ENCODE measurements at places on chromosomes 3 and 15.

DNA sequence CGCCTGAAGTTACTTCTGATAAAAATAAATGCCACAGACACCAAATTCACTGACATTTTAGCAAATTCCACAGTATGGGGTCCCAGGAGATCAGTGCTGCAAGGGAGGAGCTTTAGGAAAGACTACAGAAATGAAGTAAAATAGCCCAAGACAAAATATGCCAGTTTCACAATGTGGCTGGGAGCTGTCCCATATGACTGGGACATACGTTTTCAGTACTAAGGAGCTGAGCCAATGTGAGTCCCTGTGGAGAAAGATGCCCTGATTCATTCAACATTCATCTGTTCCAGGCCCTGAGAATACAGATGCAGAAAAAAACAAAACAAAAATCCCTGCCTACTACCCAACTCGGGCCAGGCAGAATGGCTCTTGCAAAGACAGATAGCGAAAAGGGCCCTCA is 63.4 kb upstream of the FAM174B start:
- peaks cover 4% of the 10 kb centered on the region for H3K27me3 ChIP-seq
- DNase-seq, result no peak
- H3K27ac ChIP-seq, result no peak overlapping the region
- no peak overlapping the region for H3K4me3 ChIP-seq
- H3K36me3 ChIP-seq, result no peaks in the 10 kb centered on the region

DNA sequence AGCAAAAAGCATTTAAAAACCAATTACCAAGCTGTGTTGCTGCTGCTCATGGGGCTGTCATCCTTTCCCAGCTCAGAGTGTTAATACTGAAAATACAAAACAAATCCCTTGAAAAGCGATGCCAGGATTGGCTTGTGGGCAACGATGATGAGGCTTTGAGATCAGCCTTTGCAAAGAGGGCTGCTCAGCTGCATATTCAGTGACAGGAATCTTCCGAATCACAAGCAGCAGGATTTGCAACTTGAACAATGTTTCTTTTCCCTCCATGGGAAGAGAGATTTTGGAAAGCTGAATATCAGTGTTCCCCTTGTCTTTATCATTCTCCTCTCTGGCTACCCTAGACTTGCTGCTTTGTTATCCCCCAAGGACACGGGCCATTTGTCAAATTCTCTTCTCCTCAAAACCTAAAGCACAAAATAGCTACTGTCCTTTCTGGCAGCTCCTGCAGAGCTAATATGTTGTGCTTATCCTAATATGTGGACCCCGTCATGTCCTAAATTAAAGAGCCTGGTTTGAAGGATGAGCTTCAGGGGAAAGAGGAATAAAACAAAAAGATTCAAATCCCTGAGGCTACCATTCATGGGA is 375.8 kb downstream of the GAP43 start:
- no peak overlapping the region for H3K4me3 ChIP-seq
- no peaks in the 10 kb centered on the region for H3K4me1 ChIP-seq
- no peak overlapping the region for H3K27ac ChIP-seq
- DNase-seq, result no peak
- no peaks in the 10 kb centered on the region for H3K27me3 ChIP-seq

- DNase-seq, result no peak
- H3K27me3 ChIP-seq, result no peaks in the 10 kb centered on the region
- H3K4me1 ChIP-seq, result peaks cover 32% of the 10 kb centered on the region
Measured at GRCh38 chr15:64854041-64854440, 12.3 kb downstream of the PLEKHO2 start.

DNA sequence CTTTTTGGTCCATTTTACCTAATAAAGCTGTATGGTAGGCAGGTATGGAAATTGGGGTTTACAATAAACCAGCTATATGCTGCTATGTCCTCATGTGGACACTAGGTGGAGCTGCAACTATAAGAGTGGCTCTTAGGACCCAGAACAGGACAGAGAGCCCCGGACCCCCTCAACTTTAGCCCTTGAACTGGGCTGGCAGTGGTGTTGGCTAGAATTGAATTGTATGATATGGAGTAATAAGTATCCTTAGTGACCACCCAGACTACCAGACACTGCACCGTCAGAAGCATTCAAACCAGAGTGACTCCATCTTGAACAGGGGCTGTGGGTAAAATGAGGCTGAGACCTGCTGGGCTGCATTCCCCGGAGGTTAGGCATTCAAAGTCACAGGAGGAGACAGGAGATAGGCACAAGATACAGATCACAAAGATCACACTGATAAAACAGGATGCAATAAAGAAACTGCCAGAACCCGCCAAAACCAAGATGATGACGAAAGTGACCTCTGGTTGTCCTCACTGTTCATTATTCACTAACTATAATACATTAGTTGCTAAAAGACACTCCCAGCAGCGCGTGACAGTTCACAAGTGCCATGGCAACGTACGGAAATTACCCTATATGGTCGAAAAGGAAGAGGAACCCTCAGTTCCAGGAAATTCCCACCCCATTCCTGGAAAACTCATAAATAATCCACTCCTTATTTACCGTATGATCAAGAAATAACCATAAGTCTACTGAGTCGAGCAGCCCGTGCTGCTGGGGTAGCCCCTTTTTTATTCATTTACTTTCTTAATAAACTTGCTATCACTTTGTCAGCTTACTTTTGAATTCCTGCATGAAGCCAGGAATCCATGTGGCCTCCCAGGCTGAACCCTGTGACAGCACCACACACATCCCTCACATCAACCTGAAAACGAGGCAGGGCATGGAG is 68.7 kb upstream of the BLM start:
- H3K36me3 ChIP-seq, result no peaks in the 10 kb centered on the region
- peak overlapping the region; percentile 51 for H3K27ac ChIP-seq
- H3K27me3 ChIP-seq, result no peaks in the 10 kb centered on the region
- peaks cover 27% of the 10 kb centered on the region for H3K4me1 ChIP-seq

DNA sequence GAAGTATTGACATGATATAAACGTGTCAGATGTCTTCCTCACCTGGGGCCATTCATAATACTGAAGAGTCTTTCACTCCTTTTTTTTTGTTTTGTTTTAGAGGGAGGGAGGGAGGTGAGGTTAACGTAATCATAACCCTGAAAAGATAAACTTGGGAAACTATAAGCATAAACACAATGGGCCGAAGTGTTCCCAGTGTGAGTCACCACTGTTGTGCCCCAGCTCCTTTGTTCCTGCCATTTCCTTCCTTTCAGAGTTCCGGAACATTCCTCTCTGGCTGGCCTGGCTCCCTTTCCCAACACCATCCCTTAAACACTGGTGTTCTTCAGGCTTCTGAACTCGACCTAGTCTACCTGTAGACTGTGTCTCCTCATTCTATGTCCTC is 18.6 kb downstream of the PLD1 start:
- H3K4me1 ChIP-seq, result no peaks in the 10 kb centered on the region
- H3K36me3 ChIP-seq, result no peaks in the 10 kb centered on the region
- H3K27me3 ChIP-seq, result no peaks in the 10 kb centered on the region
- DNase-seq, result no peak
- no peak overlapping the region for H3K4me3 ChIP-seq

DNA sequence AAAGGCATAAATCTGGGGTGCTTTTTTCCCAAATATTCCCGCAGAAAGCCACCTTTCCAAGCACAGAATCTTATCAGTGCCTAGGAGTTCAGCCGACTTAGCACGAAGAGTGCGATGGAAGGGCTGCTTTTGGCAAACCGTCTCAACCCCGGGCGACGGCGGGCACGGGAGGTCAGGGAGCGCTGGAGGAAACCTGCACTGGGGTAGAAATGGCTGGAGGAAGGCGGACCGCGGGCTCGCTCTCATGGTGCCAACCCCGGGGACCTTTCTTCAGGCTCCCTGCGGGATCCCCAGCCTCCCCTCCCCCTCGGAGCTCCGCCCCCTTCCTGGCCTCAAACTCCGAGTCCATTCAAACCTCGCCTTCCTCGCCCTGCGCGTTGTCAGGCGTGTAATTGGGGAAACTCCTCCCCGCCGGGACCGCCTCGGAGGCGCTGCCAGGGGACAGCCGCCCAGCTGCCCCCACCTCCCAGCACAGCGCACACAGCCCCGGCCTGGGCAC is at the start of gene GABRG3:
TSS of gene GABRG3 (plus strand) at position 470 of the 499 bp plus-strand sequence.
- H3K27me3 ChIP-seq, result no peaks in the 10 kb centered on the region
- no peaks in the 10 kb centered on the region for H3K4me1 ChIP-seq
- DNase-seq, result no peak
- H3K4me3 ChIP-seq, result no peak within 1 kb of the TSS
- H3K27ac ChIP-seq, result no peak within 1 kb of the TSS
